ENCODE measurements at places on chromosomes 7 and 10.

DNA sequence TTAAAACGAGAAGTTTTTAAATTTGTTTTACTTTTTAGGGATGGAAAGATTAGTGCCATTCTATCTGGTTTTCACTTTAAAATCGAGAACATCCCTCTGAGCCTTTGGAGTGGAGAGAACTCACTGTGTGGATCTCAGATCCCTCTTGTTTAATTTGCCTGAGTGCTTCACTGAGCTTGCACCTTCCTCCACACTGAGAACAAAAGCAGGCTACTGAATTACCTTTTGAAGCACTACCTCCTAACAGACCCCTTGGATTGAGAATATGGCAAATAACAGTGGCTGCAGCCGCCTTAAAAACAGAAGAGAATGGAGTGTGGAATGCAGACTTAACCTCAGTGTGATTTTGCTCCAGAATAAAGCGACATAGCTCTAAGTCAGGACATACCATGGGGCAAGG lies 204.7 kb downstream of the CNTNAP2 start:
- no peak for DNase-seq

GRCh38 chr10:97222326-97222961 lies 36.7 kb upstream of the SLIT1 start:
- no peak for DNase-seq

- DNase-seq = no peak
Measured at GRCh38 chr7:133983685-133984419, 143.3 kb upstream of the LRGUK start.

DNA sequence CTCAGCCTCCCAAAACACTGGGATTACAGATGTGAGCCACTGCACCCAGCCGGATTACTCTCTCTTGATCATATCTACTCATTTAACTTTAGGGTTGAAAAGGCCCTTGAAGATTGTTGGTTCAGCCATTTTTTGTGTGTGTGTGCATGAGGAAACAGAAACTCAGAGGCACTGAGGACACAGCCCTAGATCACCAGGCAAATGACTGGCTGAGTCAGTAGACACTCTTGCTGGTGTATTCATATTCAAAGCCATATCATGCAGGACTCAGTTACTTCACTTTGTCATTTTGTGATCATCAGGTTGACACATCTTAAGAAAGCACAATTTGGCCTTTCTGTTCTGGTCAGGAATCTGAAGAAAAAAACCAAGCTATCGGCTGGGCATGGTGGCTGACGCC lies 253.4 kb downstream of the TRIL start:
- no peak for DNase-seq

DNA sequence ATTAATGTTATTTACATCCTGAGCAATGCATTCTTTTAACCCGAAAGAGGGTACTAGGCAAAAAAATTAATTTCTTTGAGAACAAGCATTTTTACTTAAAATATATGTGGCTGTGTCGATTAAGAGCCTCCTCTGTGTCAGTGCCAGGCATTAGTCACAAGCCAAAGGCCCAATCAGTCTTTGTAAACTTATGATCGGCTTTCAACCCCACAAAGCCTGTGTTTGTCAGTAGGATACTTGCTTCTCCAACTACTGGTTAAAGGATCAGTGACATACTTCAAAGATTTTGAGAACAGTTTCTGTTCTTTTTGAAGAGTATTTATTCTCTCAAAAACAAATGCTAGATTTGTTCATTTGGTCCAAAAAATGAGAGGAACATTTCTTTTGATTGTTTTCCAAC lies 159.3 kb downstream of the NRCAM start:
- DNase-seq = no peak

- no peak for DNase-seq
Measured at GRCh38 chr10:103814626-103815370, 40.6 kb downstream of the SH3PXD2A start.

DNA sequence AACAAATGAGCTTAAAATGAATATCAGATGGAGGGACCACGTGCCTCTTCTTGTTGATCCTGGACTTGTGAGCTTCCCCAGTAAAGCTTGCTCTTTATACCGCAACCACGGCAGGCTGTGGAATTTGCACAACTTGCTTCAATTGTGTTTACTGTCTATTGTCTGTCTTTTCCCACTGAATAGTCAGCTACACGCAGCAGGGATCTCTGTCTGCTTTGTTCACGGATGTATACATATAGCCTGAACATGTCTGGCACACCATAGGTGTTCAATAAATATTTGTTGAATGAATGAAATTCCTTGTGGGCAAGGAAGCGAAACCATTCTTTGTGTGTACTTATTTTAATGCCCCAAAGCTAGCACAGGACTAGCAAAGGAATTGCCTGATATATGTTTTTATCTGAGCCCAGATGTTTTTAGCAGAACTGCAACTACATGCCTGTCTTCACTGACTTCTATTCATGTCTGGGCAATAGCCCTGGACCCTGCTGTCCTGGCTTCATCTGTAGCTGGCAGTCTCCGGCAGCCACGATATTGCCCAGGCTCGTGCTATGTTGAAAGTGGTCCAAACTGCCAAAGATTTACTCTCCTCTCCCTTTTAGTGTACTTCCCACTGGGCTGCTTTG lies 29.9 kb upstream of the IFRD1 start:
- no peak for DNase-seq

- no peak for DNase-seq
Measured at GRCh38 chr10:103828107-103828506, 27.3 kb downstream of the SH3PXD2A start.

DNA sequence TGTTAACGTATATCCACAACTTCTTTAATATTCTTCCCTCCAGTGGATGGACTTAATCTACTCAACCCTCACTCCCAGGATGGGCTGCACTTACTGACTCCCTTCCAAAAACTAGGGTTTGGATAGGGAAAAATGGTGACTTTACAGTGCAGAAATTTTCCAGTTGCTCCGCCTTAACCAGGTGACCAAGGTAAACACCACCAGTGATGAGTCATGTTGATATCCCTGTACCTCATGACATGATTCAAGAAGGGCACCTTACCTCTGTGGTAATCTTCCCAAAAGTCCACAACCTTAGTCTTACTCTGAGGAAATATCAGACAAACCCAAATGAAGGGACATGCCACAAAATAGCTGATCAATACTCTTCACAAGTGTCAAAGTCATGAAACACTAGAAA lies 3.5 kb upstream of the GSTK1 start:
- DNase-seq = no peak

- DNase-seq = peak; percentile 29
Measured at GRCh38 chr7:44748948-44749731, 493 bp downstream of the ZMIZ2 start.

- no peak for DNase-seq
Measured at GRCh38 chr7:155303039-155303593, 5.4 kb downstream of the INSIG1 start.

DNA sequence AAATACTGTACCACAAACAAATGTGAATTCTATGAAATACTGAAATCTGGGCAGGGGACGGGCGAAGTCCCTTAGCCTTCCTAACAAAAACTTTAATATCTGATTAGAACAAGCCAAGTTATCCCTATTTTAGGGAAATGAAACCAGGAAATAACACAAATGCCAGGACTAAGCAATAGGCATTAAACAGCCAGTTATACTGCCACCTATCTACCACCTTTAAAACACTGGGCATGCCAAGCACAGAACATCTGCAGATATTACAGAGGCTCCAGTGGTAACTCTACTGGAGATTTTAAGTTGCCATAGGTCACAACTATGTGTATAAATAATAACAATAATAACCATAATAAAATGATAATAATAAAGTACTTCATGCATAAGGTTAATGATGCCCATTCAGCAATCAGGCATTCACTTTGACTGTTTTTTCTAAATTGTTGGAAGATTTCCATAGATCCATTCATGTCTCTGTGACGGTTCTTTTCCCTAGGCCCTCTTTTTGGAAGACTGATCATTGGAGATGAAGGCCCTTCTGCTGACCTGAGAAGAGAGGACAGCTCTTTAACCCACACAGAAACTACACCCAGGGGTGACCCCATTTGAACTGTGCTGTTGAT lies 195.7 kb downstream of the CACNA2D1 start:
- no peak for DNase-seq

DNA sequence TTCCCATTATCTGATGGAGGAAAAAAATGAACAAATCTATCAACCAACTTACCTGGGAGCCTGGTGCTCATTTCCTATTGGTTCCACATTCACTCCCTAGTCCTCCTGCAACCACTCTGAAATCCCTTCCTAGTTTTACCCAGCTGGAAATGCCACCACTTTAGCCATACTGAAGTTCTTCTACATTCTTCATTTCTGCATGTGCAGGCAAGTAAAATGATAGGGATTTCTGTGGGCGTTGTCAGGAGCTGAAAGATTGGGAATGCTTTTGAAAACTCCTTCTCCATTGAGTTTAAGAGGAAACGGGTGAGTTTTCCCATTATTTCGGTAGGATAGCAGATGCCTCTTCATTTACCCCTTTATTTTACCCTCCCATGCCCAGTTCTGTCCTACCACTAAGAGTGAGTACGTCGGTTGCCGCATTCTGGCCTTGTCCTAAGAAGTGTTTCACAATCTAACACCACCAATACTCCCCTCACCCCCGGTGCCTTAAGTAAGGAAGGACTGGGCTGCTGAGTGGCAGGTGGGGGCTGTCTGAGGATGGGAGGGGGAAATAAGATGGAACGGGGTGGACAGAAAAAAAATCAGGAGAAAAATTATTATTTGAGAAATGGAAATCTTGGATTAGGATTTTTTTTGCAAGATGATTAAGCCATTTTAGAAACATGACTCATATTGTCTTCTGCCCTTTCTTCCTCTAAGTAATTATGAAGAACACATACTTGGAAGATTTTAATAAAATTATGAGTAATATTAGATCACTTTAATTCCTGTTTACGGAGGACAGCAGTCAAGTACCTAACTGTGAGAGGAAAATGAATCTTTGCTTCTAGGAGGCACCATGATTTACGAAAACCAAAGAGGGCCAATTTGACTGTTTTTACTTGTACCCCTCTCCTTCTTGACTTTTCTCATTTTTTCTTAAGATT lies 13.2 kb upstream of the TAS2R60 start:
- no peak for DNase-seq

GRCh38 chr7:27965650-27966049 lies 214.9 kb downstream of the JAZF1 start:
- DNase-seq = no peak

- DNase-seq = no peak
Measured at GRCh38 chr10:88207121-88207546, 343.7 kb downstream of the PTEN start.

GRCh38 chr10:9219860-9220259 lies 1165.4 kb downstream of the GATA3 start:
- DNase-seq = no peak

- DNase-seq = no peak
Measured at GRCh38 chr10:33154590-33154989, 179.9 kb downstream of the NRP1 start.

GRCh38 chr7:138092486-138093028 lies 16.3 kb downstream of the AKR1D1 start:
- DNase-seq = no peak

GRCh38 chr10:52050429-52051047 lies 263.5 kb upstream of the DKK1 start:
- DNase-seq = no peak

- no peak for DNase-seq
Measured at GRCh38 chr10:13987446-13987845, 343.3 kb downstream of the FRMD4A start.

DNA sequence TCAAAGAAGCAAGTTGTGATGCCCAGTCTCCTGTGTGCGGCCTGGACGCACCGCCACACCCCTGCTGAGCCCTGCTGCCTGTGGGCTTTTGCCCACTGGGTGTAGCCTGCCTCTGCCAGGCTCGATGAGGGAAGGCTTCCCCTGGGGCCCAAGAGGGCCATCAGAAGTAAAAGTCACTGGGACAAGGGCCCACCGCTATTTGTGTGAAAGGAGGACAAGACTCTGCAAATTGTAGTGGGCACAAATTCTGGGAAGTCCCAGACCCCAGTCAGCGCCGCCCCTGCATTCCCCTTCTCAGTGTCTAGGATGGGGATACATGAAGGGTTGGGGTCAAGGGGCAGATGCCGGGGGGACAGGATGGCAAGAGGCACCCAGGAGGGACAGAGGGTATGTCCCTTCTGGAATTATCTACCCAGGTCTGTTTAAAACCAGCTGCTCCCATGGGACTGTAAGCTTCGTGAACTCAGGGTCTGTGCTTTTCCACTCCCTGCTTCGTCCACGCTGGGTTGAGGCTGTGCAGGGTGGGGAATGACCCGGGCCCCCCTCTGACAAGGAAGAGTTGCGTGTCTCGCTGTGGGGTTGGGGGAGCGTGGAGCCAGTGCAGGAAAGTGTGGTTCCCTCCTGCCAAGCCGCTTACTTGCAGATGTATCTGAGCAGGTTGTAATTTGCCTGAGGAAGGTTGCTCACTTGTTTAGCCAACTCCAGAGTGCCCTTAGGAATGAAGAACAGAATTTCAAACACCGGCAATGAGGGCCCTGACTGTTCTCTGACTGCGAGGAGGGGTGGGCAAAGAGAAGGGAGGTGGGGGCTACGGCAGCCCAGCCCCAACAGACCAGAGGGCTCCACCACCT lies 147.2 kb downstream of the MAPK8 start:
- no peak for DNase-seq

Data from thymus (tissue), 14 donors.